ENCODE measurements at places on chromosomes 7 and 10. TPM values are rescaled to one million over a fixed set of nuclear protein-coding genes. Genes with fewer than 3 reads are reported as not detected.

DNA sequence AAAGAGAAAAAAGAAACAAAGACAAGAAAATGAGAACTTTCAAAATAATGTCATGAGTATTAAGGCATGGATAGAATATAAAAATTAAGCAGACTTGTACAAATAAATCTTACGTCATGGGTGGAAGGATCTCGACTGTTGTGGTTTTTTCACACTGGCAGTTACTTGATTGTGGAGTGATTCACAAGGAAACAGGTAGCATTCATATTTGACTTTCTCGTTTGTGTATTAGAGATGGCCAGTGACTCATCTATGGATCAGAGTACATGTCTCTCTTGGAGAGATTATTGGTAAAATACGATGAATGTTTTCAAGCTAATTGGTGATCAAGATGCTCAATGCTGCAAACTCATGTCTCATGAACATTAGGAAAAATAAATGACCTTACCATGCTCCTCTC, 564.3 kb downstream of the GATA3 start:
- DNase-seq = no peak

DNA sequence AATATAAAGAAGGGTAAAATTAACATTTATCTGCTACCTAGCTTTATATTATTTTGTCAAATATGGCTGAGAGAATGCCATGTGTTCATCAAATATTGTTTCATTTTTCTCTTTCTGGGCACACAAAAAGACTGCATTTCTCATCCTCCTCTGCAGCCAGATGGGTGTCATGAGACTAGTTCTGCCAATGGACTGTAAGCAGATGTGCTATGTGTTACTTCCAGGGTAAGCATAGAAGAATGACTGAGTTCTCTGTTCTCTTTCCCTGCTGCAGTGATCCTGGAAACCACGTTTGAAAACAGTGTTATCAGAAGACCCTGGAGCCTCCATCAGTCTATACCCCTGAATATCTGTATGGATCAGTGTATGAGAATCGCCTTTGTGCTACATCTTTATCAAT, 24.1 kb upstream of the SLK start:
- DNase-seq = no peak

DNA sequence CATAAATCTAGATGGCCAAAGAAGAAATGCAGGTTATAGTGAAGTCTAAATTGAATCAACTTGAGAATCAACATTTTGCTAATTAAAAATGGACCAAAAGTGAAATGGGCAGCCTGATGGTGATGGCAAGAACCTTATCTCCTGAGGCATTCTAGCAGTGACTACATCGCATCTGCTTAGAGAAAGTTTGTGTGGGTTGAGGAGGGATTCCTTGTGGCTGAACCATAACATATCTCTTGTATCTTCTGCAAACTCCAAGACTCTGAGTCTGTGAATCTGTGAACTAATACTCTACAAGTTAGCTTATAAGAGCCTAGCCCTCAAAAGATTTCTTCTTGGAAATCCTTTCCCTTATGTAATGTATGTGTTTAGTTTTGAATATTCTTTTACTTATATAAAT, 85.6 kb downstream of the PRKG1 start:
- DNase-seq = no peak

- no peak for DNase-seq
These were observed 60.6 kb upstream of the UBE3C start for GRCh38 chr7:157077986-157078644.

DNA sequence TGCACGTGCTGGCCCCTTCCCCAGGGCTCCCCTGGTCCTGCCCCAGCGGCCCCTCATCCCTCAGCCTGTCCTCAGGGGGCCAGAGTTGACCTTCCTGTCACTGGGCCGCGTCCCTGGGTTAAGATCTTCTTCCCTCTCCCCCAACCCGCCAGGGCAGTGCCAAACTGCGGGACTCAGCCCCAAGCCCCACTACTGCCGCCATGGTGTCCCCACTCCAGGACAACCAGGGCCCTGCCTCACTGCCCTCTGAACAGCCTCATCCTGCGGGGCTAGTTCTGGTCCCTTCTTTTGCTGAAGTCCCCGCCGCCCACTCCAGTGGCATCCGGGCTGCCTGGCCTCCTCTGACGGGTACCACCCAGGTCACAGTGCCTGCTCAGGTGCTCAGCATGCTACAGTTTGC, 37.5 kb downstream of the UNCX start:
- no peak for DNase-seq

- DNase-seq = no peak
These were observed 91.8 kb downstream of the PRKAG2 start for GRCh38 chr7:151784853-151785680.

GRCh38 chr7:45363669-45364068, 206.1 kb downstream of the RAMP3 start:
- no peak for DNase-seq

GRCh38 chr10:131272897-131273451, 38.5 kb downstream of the TCERG1L start:
- DNase-seq = no peak

- DNase-seq = no peak
These were observed 13.1 kb downstream of the MAT1A start for GRCh38 chr10:80276335-80276734.

- DNase-seq = no peak
These were observed 132.7 kb downstream of the PRPF18 start for GRCh38 chr10:13719425-13719824.

DNA sequence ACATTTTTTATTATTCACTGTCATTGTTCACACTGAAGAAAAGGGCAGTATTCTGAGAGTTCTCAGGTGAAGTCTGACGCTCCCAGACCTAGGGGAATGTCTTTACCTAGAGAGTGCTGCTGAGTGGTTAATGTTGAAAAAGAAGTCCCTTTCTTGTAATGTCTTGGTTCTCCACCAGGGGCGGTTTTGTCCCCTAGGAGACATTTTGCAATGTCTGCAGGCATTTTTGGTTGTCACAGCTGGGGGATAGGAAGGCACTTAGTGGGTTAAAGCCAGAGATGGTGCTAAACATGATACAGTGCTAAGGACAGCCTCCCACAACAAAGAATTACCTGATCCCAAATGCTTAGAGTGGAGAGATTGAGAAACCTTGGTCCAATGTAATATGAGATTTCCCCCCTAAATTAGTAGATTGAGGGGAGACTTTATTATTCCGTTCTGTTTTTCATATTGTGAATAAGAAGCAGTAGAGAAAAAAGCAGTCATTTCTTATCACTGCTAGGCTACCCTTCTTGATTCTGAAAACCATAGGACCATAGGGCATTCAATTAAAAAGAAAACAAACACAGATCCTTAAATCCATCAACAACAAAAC, 13.1 kb downstream of the UMAD1 start:
- no peak for DNase-seq

- DNase-seq = no peak
These were observed 30.7 kb downstream of the HTRA1 start for GRCh38 chr10:122492006-122492405.

GRCh38 chr10:6033954-6034353, 28.2 kb downstream of the IL2RA start:
- DNase-seq = peak; percentile 50

GRCh38 chr7:15554081-15554480, 7.7 kb downstream of the AGMO start:
- no peak for DNase-seq

DNA sequence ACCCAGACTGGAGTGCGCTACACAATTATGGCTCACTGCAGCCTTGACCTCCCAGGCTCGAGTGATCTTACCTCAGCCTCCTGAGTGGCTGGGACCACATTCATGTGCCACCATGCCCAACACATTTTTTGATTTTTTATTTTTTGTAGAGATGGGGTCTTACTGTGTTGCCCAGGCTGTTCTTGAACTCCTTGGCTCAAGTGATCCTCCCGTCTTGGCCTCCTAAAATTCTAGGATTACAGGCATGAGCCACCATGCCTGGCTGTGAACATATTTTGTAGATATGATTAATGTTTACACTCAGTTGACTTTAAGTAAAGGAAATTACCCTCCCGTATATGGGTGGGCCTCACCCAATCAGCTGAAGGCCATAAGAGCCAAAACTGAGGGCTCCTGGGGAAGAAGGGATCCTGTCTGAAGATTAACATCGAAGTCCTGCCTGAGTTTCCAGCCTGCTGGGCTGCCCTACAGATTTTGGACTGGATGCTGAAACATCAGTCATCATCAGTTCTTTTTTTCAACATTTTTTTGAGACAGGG, 127.1 kb downstream of the ACTR3B start:
- DNase-seq = no peak

- peak; percentile 70 for DNase-seq
These were observed 133.0 kb downstream of the CYP26A1 start for GRCh38 chr10:93206652-93207051.

GRCh38 chr7:69719717-69720116, 121.4 kb downstream of the AUTS2 start:
- DNase-seq = no peak

DNA sequence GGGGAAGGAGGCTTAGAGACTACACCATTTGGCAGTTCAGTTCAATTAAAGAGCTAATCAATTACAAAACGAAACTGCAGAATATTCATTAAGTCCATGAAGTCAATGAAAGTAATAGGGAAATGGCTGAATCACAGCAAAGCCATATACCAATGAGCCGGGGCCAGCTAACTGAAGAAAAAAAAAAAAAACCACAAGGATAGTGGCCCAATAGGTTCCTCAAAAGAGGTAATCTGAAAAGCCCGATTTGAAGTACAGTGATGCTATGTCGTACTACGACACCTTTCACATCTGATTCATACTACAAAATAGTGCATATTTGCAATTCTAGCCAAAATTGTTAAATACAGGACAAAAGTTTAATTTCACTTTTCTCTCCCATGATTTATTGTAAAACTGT, 2.5 kb downstream of the ARHGAP12 start:
- DNase-seq = no peak

DNA sequence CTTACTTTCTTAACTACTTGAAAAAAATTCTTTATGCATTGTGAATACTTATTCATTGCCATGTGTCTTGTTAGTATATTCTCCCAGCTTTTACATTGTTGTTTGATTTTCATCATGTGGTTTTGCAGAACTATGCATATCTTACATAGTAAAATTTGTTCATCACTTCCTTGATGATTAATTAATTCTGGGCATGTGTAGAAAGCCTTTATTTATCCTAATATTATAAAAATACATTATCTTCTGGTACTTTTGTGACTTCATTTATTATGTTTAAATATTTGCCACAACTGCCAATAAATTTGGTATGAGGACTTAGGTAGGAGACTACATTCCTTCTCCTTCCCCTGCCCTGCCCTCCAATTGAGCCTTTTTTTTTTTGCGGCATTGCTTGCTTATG, 166.0 kb upstream of the ZNF32 start:
- DNase-seq = no peak

- DNase-seq = no peak
These were observed 19.2 kb downstream of the PDK4 start for GRCh38 chr7:95577137-95577536.

DNA sequence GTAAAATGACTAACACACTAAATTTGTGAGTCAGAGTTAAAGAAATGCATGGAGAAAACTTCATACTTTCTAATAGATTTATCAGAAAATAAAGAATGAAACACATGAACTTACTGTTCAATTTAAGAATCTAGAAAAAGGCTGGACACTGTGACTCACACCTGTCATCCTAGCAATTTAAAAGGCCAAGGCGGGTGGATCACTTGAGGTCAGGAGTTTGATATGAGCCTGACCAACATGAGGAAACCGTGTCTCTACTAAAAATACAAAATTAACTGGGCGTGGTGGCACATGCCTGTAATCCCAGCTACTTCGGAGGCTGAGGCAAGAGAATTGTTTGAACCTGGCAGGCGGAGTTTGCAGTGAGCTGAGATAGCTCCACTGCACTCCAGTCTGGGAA, 1106.2 kb upstream of the LRRN3 start:
- no peak for DNase-seq

DNA sequence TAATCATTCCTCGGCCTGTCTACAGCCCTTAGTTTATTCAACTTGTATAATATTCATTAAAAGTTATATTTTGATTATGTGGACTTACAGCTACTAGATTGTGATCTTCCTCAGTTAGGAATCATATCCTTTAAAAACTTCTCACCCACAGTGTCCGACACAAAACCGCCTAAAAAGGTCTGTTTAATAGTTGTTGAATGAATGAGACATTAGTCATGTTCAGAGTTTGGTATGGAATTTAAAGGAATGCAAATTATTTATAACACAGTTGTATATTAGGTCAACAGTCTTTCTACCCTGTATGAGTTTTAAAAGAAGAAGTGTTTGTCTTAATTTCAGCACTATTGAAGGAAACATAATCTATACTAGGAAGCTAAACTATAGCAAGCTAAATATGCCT, 390.0 kb downstream of the ARL4A start:
- no peak for DNase-seq

- no peak for DNase-seq
These were observed 17.2 kb downstream of the PANK1 start for GRCh38 chr10:89627830-89628229.

DNA sequence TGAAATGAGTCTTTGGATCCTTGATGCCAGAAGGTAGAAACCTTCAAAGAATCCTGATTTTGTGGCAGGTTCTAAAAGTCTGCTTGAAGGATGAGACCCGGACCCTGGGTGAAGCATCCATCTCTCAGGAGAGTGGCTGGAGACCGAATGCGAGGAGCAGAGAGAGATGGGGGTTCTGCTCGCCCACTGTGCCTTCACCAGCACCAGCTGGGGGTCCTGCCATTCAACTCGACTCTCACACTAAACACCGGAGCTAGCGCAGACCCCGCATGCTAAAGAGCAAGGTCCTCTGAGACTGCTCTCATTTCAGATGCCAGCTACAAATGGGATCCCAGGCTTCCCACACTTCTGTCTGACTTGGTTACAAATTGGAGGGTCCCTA, 218.4 kb downstream of the GLRX3 start:
- DNase-seq = no peak

The BMPR1A gene
- 66.1 TPM for total RNA-seq

The OR2A42 gene
- total RNA-seq = 0.19 TPM

The MINPP1 gene
- 8.1 TPM for total RNA-seq

The BTBD16 gene
- 0.29 TPM for total RNA-seq

The AQP1 gene
- 509 TPM for total RNA-seq

The VIPR2 gene
- total RNA-seq = 16.6 TPM

The CLDN3 gene
- 0.80 TPM for total RNA-seq

The ABCA13 gene
- total RNA-seq = 0.26 TPM

The TMEM140 gene
- 13.0 TPM for total RNA-seq

The TRPV5 gene
- total RNA-seq = 0.17 TPM

The AKR1B15 gene
- total RNA-seq = not detected

Data from esophagus muscularis mucosa (tissue), 4 donors.